ENCODE measurements at places on chromosomes 2 and 18.

GRCh38 chr2:79622508-79622907, 109.7 kb downstream of the CTNNA2 start:
- no peak for DNase-seq

DNA sequence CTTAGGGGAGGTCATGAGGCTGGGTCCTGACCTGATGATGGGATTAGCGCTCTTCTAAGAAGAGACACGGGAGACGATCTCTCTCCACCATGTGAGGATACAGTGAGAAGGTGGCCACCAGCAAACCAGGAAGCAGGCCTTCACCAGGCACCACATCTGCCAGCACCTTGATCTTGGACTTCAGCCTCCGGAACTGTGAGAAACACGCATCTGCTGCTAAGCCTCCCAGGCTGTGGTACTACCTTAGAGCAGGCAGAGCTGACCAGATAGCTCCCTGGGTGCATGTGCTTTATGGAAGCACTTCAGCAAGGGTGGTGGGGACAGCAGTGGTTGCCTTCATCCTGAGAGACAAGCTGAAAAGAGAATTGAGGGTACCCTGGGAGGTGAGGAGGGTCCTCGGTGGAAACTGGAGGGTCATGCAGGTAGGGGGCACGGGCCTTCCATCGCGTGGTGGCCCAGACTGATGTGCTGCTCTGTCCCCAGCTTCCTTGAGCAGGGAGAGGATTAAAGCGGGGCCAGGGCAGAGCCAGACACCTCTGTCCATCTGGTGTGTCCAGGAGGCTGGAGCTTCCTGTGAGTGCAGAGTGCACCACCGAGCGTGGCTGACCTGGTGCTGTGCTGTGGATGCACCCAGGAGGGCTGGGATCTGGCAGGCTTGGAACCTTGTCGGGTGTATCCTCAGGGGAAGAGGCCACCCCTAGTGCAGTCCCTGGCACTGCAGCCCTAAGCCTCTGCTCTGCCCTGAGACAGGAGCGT, 42.9 kb upstream of the HS6ST1 start:
- DNase-seq, result no peak

DNA sequence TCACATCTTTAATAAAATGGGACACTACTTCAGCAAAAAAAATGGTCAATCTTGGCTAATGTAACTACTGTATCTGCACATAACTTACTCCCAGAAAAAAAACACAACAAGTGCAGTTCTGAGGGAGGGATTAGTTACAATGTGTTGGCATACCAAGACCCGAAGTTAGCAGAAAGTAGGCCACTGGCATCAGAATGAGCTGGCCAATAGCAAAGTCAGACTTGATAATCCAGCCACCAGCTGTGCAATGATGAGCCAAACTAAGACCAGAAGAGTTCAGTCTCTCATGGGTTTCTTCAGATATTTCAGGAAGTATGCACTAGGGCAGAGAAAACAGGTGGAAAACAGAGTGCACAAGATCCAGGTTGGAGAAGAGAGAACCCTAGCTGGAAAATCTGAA, 65.3 kb downstream of the OLA1 start:
- DNase-seq, result no peak

GRCh38 chr2:214740867-214741395, 68.6 kb downstream of the BARD1 start:
- DNase-seq, result no peak

GRCh38 chr2:218360453-218360852, 3.8 kb downstream of the CATIP start:
- DNase-seq, result no peak

DNA sequence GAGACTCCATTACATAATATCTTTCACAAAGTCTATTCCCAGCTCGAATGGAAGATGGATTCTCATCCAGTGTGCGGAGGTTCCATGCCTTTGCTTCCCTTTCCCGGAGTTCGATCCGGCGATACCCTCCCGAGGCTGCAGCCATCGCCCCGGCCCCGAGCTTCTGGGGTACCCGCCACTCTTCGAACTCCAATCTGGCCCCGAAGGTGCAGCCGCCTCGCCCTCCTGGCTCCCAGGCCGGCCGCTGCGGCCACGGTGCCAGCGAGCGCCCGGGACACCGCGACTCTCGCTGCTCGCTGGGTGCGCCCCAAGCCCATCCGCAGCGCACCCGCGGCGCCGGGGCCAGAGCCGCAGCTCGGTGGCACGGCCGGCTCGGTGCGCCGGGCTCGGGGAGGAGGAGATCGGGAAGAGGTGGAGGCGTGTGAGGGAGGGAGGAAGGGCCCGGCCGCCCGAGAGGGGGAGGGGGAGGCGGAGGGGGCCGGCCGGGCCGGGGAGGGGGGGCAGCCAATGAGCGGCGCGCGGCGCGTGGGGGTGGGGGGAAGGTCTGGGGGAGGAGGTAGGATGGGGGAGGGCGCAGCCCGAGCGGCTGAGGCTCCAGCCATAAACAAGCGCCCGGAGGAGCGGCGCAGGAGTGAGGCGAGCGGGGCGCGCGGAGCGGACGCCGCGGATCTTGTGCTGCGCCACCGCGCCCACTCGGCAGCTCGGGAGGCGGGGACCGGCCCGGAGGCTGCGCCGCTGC, at the start of gene CRIM1:
TSS of gene CRIM1 (plus strand) at position 628 of the 739 bp plus-strand sequence. CDS start 515 bp downstream, outside the sequence.
- peak; percentile 55 for DNase-seq

DNA sequence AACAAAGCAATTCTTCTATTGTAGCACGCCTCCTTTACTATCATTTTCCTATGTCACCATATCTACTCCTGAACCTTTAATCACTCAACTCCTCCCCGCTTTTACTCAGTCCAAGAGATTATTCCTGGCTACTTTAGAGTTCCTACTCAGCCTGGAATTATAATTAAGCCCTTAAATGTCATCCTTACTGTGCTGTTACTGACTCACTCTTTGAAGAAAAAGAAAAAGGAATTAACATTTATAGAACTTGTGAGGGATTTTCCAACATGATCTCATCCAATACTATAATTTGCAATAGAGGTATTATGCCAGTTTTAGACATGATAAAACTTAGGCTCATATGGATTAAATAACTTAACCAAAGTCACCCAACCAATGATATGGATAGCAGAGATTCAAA, 61.7 kb downstream of the CCDC88A start:
- no peak for DNase-seq

GRCh38 chr2:207844648-207845047, 74.9 kb upstream of the FZD5 start:
- no peak for DNase-seq

GRCh38 chr2:42567364-42567763, 1.1 kb upstream of the MTA3 start:
- DNase-seq, result no peak

DNA sequence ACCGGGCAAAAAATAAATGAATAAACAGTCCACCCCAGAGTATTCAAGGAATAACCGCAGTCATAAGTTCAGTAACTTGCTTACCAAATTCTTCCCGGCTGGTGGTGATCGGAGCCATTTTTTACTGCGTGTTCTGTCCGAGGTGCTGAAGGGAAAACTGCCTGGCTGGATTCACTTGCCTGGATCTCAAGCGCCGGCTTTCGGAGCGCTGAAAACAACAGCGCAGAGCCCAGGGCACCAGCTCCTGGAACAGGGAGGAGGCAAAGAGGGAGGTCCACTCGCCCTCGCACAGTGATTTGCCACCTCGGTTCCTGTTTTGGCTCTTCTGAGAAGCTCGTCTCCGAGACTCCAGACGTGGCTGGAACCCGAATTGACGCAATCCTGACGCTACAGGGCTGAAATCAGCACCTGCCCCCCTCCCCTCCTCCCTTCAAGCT, at the start of gene SYT4:
TSS of gene SYT4 (minus strand) at position 327 of the 437 bp plus-strand sequence. CDS start at position 118, 209 bp downstream.
- peak; percentile 83 for DNase-seq

- DNase-seq, result no peak
These were observed 6.0 kb upstream of the NFATC1 start for GRCh38 chr18:79389689-79390088.

DNA sequence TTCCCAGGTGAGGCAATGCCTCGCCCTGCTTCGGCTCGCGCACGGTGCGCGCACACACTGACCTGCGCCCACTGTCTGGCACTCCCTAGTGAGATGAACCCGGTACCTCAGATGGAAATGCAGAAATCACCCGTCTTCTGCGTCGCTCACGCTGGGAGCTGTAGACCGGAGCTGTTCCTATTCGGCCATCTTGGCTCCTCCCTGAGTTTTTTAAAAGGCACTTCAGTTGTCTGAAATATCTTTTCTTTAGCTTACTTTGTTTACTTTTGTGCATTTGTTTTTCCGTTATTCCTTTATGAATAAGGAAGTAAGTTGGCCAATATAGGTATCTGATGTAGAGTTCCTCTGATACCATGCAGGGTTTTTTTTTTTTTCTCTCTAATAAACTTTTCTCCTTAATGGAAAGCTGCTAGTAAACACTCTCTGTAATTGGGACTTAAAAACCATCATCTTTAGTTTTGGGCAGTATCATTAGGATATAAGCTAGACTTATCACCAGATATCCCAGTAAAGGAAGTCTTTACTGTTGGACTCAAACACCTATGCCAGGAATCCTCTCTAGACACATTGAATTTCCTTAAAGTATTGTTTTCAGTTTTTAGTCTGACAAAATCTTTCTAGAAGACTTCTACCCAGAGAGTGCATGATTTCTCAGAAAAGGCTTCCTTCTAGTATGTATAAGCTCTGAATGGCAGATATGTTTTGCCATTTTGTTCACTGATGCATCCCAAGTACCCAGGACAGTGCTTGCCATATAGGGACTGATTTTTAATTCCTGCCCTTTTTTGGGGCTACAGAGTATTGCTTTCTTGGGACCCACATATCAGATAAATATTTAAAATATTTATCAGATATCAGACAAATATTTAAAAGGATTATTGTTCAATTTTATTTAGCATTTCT, 35.8 kb upstream of the DYSF start:
- no peak for DNase-seq

DNA sequence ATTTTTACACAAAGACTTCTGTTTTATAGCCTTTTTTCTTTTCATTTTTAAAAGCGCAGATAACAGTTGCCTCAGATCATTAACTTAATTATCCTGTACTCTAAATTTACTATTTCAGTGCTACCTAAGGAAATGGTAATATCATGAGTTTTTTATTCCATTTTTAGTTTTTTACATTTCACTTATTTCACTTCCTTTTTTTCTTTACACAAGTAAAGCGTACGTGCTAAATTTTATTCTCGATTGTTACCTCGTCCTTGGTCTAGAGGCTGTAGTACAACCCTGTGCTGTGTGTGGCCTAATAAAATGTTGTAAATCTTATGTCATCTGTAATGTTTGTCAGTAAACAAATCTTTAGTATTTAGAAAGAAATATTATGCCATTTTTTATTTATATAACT, 49.2 kb downstream of the CRIM1 start:
- no peak for DNase-seq

DNA sequence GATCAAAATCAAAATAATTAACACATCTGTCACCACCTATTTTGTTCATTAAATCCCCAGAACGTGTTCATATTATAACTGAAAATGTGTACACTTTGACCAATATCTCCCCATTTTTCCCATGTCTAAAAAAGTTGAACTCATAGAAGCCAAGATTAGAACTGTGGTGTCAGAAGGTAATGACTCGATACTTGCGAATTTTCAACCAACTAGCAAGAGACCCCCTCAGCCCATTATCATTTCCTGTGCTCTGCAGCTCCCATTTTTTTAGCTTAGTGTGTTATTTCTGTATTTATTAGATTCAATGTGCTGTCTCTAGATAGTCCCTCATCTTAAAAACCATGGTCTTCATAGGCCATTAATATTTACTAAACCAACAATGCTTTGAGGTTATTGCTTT, 248.7 kb upstream of the PIK3C3 start:
- no peak for DNase-seq

- no peak for DNase-seq
These were observed 5.0 kb downstream of the CAB39 start for GRCh38 chr2:230717600-230717999.

DNA sequence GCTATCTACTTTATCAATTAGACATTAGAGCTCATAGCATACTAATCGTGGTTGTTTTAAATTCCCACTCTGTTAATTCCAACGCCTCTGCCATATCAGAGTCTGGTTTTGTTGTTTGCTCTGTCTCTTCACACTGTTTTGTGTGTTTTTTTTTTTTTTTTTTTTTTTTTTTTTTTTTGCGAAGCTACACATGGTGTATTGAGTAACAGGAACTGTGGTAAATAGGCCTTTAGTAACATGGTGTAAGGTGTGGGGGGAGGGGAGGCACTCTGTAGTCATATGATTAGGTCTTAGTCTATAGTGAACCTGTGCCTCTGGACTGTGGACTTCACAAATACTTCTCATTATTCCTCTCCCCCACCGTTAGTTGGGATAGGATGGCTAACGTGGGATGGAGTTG, 370.7 kb upstream of the RAB12 start:
- no peak for DNase-seq

GRCh38 chr18:48815581-48816324, 135.0 kb downstream of the SMAD7 start:
- no peak for DNase-seq

GRCh38 chr2:172705352-172705751, 30.3 kb upstream of the RAPGEF4 start:
- no peak for DNase-seq

DNA sequence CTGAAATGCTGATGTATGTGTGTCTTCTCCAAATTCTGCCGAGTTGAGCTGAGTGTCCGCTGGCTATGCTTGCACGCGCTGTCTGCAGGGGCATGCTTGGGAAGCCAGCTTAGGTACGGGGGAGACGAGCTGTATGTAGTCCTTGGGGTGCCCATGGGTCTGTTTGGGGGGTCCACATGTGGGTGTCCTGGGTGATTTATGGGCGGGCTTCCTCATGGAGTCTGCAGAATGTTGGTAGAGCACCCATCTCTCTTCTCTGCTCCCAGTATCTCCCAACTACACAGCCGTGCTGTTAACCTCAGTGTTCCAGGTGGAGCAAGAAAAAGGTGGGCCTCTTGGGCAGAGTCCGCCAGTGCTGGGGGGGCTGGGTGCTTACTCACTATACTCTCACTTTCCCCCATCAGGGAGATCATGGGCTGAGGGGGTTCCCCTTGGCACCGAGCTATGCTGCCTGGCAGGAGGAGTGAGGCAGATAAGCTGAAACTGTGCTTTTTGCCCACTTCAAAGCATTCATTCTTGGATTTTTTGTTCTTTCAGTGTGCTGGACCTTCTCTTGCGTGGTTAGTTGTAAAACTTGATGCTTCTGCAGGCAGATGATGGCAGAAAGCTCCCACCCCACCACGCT, 128.2 kb upstream of the ALKAL2 start:
- no peak for DNase-seq

DNA sequence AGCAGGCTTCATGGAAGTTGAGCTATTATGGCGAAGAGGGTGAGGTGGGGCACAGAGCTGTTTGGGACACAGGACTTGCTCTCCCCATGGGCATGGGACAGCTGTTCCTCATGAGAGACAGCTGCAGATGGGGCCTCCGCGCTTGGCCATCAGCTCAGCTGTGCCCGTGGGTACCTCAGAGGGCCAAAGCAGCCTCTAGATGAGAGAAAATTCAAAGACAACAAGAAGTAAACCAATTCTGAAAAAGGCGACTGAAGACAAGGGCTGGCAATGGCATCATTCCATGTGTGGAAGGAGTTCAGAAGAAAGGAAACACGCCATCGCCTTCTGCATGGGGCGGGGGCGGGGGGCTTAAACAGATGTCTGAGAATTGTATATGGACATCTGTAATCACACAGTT, 136.2 kb downstream of the BCL2 start:
- no peak for DNase-seq

GRCh38 chr2:161090411-161090810, 69.8 kb upstream of the TANK start:
- no peak for DNase-seq

GRCh38 chr2:102768892-102769291, 7.1 kb downstream of the TMEM182 start:
- DNase-seq, result no peak

- DNase-seq, result no peak
These were observed 417.3 kb downstream of the TGIF1 start for GRCh38 chr18:3867236-3867635.

GRCh38 chr2:148622366-148622765, 22.2 kb upstream of the EPC2 start:
- peak; percentile 91 for DNase-seq

- no peak for DNase-seq
These were observed 29.5 kb upstream of the BZW1 start for GRCh38 chr2:200782251-200782650.

Data from NCI-H446 treated with DMSO at 0.1 percent for 48 hours (cell line).